ENCODE measurements at places on chromosomes 2 and 18.

DNA sequence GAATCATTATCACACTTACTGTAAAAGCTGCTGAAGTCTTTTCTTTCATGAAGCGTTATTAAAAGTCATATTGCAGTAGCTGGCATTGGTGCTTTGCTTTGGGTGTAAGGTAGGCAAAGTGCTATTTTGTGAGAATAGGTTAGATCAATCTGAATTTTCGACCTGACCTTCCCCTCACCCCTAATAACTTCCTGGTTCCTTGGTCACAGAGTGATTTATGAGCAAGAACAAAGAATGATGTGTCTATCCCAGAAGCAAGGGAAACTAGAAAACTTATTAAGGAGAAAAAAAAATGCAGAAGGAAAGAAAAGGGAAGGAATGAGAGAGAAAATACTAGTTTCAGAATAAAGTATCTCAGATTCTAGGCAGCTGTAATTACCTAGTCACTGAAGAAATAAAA lies 163.1 kb upstream of the MEIS1 start:
- no peak for DNase-seq

DNA sequence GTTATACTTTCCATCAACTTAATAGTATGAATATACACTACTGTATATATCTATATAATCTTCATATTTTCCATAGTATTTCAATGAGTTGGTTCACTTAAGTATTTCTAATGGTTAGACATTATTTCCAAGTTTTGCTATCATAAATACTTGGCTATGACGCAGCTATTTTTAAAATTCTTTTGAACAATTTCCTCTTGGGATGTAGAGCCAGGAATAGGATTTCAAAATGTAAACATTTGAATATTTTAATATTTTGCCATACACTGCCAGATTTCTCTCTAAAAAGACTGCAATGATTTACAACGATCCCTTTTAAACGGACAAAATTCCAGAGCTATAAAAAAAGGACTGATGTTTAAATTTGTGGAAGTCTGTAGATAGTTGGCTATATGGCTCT lies 95.6 kb downstream of the NUP35 start:
- DNase-seq, result no peak

- DNase-seq, result no peak
These were observed 76.8 kb downstream of the LYPD1 start for GRCh38 chr2:132593171-132593570.

DNA sequence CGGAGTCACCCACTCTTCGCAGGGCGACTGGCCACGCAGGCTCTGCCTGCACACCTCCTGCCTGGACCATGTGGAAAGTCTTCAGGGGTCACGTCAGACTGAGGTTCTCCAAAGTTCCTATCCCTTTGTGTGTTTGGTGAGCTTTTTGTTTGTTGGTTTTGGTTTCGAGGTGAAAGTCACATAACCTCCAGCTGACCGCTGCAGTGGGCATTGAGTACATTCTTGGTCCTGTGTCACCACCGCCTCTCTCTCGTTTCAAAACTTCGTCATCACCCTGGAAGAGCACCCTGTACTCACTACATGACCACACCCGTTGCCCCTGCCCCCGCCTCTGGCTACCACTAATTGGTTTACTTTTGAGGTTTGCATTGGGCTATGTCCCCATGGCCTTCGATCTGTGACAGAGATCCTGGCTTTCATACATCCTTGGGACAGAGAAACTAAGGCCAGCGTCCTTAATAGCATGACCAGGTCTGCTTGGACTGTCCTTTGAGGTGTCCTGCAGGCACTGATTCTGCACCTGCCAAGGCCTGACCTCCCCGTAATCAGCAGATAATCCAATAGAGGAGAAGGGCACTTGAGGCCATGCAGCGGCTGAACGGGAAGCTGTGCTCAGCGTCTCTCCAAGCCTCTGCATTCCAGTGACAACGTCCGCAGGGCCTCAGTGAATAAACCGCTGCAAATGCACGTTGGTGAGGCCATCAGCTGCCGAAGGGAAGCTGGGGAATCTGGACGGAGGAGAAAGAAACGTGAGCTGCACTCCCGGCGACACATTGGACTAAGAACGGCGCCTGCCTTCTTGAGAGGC lies 46.8 kb downstream of the SH3BP4 start:
- DNase-seq, result no peak

DNA sequence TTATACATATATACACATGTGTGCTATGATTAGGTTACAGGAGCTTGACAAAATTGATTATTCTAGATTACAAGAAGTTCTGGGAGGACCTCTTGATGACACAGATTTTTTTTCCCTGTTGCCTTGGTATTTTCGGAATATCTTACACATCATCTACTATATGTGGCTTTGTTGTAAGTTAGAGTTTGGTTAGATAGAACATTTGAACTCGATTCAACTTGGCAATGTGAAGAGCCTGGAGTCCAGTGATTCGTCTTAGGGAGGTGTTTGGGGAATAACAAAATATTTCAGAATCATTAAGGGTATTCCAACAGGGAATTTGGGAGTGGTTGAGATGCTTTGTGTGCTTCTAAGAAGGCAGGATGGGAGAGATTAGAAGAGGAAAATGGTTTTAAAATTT lies 39.3 kb upstream of the EFEMP1 start:
- no peak for DNase-seq

DNA sequence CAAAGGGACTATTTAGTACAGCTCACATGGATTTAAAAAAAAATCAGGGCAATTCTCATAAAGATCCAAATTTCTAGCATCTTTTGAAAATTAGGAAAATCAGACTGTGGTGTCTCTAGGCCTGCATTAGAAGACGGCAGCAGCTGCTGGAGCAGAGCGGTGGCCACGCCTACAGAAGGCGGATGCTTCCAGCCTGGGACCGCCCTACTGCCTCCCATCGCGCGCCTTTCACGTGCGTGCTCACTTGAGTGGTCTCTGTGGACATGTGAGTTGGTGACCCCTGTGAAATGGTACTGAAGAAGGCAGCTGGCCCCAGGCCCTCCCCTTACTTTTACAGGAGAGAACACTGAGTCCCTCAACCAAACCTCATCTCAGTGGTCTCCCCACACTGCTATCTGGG lies 15.2 kb upstream of the ZFP36L2 start:
- DNase-seq, result no peak

DNA sequence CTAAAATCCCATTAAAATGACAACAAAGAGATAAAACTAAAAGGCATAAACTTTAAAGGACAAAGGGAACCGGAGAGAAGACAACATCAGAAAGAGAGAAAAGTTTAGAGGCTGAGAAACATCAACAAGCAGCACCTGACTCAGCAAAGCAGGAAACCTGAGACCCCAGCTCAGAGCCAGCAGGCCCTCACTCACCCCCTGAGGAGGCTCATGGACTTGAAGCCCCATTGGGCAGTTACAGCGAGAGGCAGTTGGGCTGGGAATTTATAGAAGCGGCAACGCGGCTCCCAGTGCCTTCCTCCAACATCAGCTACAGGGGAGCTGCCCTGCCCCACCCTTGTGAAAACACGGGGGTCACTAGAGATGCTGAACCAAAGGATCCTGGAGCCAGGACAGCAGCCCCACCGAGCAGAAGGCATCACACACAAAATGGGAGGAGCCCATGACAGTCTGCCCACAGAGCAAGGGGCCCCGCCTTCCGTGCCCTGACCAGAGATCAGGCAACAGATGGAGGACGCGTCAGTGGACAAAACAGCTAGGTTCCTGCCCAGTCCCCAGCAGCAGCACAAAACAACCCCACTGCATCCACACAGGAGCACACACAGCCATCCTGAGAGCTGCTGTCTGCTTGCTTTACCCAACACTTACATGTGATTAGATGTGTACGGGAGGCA lies 52.7 kb downstream of the CMPK2 start:
- no peak for DNase-seq

GRCh38 chr2:69043736-69044400 lies 30.9 kb downstream of the ANTXR1 start:
- no peak for DNase-seq

DNA sequence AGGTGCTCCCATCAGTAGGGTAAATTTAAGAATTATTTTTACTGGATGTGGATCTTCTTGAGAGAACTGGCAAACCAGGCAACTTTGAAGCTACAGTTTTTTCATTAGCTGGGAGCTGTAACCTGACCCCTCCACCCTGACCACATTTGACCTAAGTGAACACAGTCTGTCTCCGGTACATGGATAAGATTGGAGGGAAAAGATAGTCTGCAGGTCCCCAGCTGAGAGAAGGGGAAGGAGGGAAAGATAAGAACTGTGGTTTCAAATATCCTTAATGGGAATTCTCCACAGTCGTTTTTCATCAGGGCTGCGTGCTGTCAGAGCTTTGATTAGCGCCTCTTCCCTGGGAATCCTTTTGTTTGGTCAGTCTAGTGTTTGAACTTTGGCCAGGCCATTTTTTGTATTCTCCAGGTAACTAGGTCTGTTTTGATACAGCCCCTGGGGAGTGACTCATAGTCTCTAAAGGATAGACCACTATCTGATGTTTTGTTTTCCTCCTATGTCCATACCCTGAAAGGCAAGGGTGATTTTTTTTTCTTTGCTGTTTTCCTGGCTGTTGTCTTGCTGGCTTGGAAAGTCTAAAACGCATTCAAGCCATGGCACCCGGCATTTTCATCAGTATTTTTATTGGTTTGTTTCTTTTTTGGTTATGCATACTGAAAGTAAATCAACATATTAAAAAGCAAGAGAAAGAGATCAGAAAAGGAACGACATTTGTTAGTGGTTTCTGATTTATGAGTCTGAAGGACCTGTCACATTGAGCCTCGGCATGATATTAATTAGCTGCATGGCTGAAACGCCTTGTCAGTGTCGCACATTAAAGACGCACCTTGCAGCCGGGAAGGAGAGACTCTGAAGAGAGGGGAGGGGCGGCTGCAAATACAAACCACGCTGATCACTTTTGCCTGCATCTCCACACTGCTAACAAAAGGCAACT lies 183.4 kb upstream of the FN1 start:
- DNase-seq, result no peak

GRCh38 chr2:309148-309953 lies 21.5 kb upstream of the ALKAL2 start:
- DNase-seq, result no peak

DNA sequence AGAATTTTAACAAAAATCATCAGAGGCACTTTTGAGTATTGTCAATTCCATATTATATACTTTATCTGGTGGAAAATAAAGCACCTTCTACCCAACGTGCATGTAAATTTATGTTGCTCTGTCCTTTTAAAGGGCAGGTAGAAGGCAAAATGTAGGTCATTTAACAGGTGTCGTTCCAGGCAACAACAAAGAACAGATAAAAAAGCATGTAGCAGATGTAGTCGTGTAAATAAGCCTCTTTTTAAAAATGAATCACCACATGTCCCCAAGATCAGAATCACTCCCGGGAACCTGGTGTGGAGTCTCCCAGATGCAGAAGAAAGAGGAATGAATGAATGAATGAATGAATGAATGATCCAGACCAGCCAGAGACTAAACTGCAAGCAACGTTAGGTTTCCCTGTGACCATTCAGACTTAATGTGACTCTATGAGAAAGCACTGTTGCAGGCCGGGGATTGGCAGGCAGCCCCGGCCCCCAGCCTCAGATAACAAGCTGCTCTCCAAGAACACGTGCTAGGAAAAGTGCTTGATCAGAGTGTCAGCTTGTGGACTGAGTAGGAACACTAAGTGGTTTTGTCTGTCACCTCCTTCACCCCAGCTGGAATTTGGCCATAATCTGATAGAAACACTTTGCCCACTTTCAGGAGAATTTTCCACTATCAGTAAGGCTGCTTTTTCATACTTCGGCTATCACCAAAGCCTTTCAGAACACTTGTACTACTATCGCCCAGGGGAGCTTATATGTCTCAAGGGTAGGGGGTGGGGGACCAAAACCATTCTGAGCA lies 100.6 kb downstream of the CDK15 start:
- DNase-seq, result no peak

DNA sequence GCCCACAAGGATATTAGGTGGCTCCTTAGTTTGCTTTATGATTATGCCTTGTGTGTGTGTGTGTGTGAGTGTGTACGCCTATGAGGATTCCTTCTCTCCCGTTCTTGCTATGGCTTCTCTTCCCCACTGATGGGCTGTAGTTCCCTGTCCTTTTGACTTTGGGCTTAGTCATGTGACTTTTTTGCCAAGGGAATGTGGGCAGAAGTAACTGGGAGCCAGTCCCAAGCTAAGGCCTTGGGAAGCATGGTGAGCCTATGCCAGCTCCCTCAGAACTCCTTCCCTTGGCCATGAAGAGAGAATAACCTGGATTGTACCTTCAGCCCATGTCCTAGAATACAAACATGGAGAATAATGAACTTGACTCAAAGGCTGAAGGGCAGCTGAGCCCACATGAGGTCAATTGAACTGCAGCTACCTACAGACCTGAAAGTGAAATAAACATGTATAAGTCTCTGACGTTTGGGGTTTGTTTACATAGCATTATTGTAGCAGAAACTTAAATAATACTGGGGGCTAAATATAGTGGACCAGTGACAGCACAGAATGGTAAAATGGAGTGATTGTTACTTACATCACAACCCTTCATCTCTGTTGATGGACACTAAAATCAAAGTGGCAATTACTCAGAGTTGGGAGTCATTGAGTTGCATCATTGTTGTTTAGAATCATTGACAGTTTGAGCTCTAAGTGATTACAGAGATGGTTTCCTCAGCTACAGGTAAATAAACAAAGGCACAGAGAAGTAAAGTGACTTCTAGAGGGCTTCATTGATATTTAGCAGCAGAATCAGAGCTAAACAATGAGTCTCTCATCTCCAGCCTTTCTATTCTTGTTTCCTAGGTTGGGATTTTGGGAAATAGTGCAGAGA lies 15.3 kb upstream of the IL36G start:
- no peak for DNase-seq

DNA sequence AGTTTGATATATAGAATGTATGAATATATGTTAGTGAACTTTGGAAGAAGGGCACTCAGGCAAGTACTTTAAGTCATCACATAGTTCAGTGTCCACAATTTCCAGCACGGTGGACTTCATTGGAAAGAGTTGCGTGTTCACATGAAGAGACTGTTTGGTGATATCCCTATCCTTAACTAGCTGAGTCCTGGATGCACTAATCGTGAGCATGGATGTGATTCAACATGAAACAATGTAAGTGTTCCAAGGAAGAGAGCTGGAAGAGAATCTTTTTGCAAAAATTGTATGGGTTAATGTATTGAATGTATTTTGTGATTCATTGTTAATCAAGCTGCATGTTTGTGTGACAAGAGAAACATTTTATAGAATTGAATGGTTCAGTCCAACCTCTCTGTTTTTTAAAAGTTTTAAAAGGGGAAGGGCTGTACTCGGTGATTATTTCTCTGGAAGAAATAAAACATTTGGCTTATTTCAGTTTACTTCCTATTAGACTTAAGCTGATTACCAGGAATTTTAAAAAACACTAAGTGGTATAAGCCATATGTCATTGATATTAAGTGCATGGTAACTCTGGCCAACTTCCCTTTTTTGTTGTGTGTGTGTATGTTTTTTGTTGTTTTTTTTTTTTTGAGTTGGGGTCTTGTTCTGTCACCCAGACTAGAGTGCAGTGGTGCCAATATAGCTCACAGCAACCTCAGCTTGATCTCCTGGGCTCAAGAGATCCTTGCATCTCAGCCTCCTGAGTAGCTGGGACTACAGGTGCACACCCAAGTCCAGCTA lies 8.6 kb downstream of the XRCC5 start:
- DNase-seq, result no peak

Data from NCI-H2081 treated with DMSO at 0.1 percent for 48 hours (cell line).